ENCODE measurements at places on chromosomes 1 and 21. TPM values are rescaled to one million over a fixed set of nuclear protein-coding genes. Genes with fewer than 3 reads are reported as not detected.

DNA sequence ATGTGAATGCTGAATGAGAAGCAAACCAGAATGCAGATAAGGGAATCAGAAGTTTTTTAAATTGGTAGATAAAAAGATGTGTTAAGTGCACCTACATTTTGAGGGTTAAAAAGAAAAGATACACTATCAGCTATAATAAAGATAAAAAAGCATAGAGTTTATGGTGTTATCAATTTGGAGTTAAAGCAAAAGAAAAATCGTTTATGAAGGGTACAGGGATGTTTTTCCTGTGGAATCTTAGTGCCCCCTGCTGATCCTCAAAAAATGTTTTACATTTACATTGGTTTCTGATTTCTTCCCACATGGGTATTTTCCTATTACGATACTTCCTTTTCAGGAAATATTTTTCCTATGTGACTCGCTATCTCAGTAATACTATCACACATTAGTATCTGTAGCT lies 293.5 kb downstream of the MRPL39 start:
- H3K27me3 ChIP-seq, result no peaks in the 10 kb centered on the region
- no peak for DNase-seq
- no peaks in the 10 kb centered on the region for H3K4me1 ChIP-seq
- no peak overlapping the region for H3K27ac ChIP-seq

GRCh38 chr1:73998348-73998959 lies 199.5 kb downstream of the LRRIQ3 start:
- DNase-seq, result no peak
- H3K27ac ChIP-seq, result no peak overlapping the region
- no peaks in the 10 kb centered on the region for H3K27me3 ChIP-seq
- no peaks in the 10 kb centered on the region for H3K4me1 ChIP-seq

GRCh38 chr1:10674700-10675609 lies 121.5 kb downstream of the CASZ1 start:
- H3K36me3 ChIP-seq, result no peaks in the 10 kb centered on the region
- no peak overlapping the region for H3K4me3 ChIP-seq
- H3K27ac ChIP-seq, result no peak overlapping the region
- no peaks in the 10 kb centered on the region for H3K4me1 ChIP-seq
- DNase-seq, result no peak
- H3K27me3 ChIP-seq, result no peaks in the 10 kb centered on the region

CD244 gene
- total RNA-seq, result 1.3 TPM

DNA sequence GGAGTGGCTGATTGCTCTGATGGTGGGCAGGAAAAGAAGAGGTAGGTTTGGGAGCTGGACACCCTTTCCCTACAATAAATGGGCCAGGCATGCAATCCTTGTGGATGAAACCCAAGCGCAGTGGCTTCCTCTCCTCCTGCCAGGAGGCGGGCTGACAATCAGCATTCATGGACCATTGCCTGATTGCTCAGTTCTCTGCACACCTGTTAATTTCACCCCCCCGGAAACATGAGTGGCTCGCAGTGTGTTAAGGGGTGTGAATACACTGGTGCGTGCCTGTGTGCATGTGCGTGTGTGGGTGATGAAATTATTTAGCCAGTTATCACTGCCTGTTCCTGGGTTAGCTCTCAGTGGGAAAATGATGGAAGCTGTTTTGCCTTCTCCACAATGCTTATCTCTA lies 310.7 kb downstream of the PCP4 start:
- H3K27ac ChIP-seq, result no peak overlapping the region
- H3K27me3 ChIP-seq, result no peaks in the 10 kb centered on the region
- no peaks in the 10 kb centered on the region for H3K36me3 ChIP-seq
- no peaks in the 10 kb centered on the region for H3K4me1 ChIP-seq
- no peak overlapping the region for H3K4me3 ChIP-seq
- no peak for DNase-seq

WARS2 gene
- 10.4 TPM for total RNA-seq

DNA sequence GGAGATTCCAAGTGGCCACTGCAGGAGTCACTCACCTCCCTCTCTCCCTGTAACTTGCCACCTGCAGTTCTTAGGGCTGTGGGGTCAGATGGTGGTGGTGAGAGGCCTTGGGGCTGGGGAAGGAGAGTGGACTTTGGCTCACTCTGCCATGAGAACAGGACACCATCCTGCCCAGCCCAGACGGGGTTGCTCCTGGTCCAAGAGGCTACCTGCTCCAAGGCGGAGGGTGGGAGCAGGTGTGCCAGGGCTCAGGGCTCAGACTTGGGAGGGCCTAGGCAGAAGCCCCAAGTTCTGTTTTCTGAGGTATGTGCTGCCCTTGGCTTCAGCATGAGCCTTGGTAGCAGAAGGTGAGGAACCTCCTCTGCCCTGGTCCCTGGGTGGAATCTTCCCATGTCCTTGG lies 11.4 kb upstream of the KCNC4 start:
- H3K27me3 ChIP-seq, result no peaks in the 10 kb centered on the region
- DNase-seq, result no peak
- no peaks in the 10 kb centered on the region for H3K36me3 ChIP-seq
- H3K4me1 ChIP-seq, result peaks cover 7% of the 10 kb centered on the region
- H3K27ac ChIP-seq, result no peak overlapping the region

DNA sequence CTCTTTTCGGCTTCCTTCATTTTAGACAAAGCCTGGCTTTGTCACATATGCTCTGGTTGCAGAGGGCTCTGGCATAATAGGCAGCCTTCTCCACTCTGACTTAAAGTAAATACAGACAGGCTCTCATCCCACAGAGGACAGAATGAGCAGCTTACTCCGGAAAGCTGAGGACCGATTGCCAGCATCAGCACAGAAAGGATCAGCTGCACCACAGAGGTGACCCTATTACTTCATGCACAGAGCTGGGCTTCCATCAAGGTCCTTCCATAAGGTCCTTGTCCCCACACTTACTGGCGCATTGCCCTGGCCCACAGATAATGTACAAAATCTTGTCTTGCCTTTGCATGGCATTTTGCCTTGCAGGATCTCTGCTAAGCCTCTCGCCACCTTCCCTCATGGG lies 67.6 kb downstream of the SEC16B start:
- no peak overlapping the region for H3K4me3 ChIP-seq
- H3K27ac ChIP-seq, result no peak overlapping the region
- no peaks in the 10 kb centered on the region for H3K27me3 ChIP-seq
- H3K4me1 ChIP-seq, result no peaks in the 10 kb centered on the region

OR2M2 gene
- not detected for total RNA-seq

GRCh38 chr1:60866226-60866900 lies 216.0 kb upstream of the NFIA start:
- H3K36me3 ChIP-seq, result no peaks in the 10 kb centered on the region
- no peaks in the 10 kb centered on the region for H3K4me1 ChIP-seq
- no peak for DNase-seq
- no peak overlapping the region for H3K27ac ChIP-seq

GRCh38 chr1:25831569-25832196 lies 11.9 kb downstream of the MTFR1L start:
- no peaks in the 10 kb centered on the region for H3K27me3 ChIP-seq
- no peak overlapping the region for H3K4me3 ChIP-seq
- DNase-seq, result no peak
- H3K36me3 ChIP-seq, result peaks cover 9% of the 10 kb centered on the region
- peak overlapping the region; percentile 38 for H3K27ac ChIP-seq

CNIH3 gene
- 2.0 TPM for total RNA-seq

DNA sequence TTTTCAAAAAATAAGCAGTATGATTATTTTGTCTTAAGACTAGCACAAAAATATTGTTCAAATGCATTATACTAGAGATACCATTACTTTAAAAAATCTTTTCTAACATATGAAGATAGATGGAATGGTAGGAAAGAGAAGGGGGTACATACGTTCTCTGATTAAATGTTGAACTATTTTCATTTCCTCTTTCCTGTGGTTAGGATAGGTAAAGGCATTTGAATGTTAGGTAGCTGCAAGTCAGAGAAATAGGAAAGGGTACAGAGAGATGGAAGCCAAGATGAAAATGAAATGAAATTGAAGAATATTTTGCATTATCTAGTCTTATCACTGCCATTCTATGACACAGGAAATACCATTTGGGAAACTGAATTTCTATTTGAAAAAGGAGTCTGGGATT lies 28.3 kb downstream of the TLCD4 start:
- no peak overlapping the region for H3K27ac ChIP-seq
- no peak for DNase-seq
- H3K36me3 ChIP-seq, result no peaks in the 10 kb centered on the region
- H3K4me1 ChIP-seq, result no peaks in the 10 kb centered on the region

DNA sequence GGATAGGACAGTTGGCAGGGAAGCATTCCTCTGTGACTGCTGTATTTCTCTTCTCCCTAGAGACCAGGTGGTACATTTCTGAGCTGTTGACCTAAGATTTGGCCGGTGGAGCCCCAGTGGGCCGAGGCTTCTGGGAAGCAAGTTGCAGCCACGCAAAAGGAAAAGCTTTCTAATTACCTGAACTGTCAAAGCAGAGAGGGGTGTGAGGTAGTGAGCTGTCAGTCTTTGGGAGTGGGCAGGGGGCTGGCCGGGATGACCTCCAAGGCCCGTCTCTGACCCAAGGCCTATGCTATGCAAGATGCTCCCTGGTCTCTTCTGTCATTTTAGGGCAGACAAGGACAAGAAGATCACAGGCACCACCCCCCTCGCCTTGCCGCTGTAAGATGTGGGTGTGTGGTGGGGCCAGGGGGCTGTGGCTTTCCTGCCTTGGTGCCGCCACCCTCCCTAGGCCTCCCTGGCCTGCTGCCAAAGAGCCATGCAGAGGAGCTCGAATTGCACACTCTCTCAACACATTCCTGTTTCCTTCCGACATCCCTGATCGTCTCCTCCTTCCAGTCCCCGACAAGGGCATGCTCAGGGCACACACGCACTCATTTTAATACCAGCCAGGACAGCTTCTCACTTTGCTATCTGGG lies 7.7 kb downstream of the PADI1 start:
- H3K36me3 ChIP-seq, result no peaks in the 10 kb centered on the region
- H3K27ac ChIP-seq, result no peak overlapping the region
- DNase-seq, result peak; percentile 83
- H3K4me1 ChIP-seq, result peaks cover 27% of the 10 kb centered on the region
- peak overlapping the region; percentile 34 for H3K4me3 ChIP-seq

PRDX6 gene
- 113 TPM for total RNA-seq

NHLH1 gene
- total RNA-seq, result 0.58 TPM

DNA sequence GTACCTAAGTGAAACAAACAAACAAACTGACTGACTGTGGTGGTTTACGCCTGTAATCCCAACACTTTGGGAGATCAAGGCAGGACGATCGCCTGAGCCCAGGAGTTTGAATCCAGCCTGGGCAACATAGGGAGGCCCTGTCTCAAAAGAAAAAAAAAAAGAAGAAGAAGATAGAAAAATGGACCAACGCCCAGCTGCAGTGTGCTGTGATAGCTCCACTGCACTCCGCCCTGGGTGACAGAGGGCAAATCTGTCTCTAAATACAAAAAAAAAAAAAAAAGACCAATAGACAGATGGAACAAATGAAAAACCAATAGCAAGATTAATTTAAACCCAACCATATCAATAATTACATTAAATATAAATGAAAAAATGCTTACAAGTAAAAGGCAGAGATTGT lies 13.9 kb downstream of the AKR7A3 start:
- no peaks in the 10 kb centered on the region for H3K27me3 ChIP-seq
- no peak overlapping the region for H3K4me3 ChIP-seq

HUNK gene
- total RNA-seq, result not detected

DNA sequence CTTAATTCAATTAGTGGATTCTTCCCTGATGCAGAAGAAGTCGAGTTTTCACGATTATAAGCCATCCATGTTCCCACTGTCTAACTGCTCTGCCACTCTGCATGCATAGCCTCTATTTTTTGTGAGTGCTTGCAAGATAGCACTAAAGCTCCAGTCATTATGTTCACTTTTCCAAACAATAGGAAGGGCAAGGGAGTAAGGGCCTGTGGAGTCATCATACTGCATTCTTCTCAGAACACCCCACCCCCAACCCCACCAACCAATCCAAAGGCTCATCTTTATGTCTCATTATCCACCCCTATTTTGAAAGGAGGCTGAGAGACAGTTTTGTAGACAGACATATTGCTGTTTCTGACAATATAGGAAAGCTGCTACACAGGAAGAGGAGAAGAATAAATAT lies 471.7 kb upstream of the ADGRL2 start:
- H3K4me1 ChIP-seq, result no peaks in the 10 kb centered on the region
- H3K27me3 ChIP-seq, result no peaks in the 10 kb centered on the region
- DNase-seq, result no peak
- H3K27ac ChIP-seq, result no peak overlapping the region
- no peak overlapping the region for H3K4me3 ChIP-seq

SLAMF6 gene
- 17.8 TPM for total RNA-seq

- H3K36me3 ChIP-seq, result no peaks in the 10 kb centered on the region
- H3K4me1 ChIP-seq, result peaks cover 16% of the 10 kb centered on the region
- no peak for DNase-seq
- H3K4me3 ChIP-seq, result peak overlapping the region; percentile 90
- peak overlapping the region; percentile 84 for H3K27ac ChIP-seq
- no peaks in the 10 kb centered on the region for H3K27me3 ChIP-seq
These were observed 594 bp downstream of the LUZP1 start for GRCh38 chr1:23168079-23168444.

PLPPR4 gene
- total RNA-seq, result not detected

HYI gene
- total RNA-seq, result 22.3 TPM

KLHDC7A gene
- total RNA-seq, result 0.15 TPM

- H3K4me1 ChIP-seq, result peaks cover 19% of the 10 kb centered on the region
- no peak for DNase-seq
- peak overlapping the region; percentile 99 for H3K27ac ChIP-seq
- H3K4me3 ChIP-seq, result peak overlapping the region; percentile 93
These were observed 1.1 kb downstream of the USP48 start for GRCh38 chr1:21781815-21782348.

- no peaks in the 10 kb centered on the region for H3K36me3 ChIP-seq
- H3K4me1 ChIP-seq, result no peaks in the 10 kb centered on the region
- no peak overlapping the region for H3K4me3 ChIP-seq
- H3K27me3 ChIP-seq, result no peaks in the 10 kb centered on the region
These were observed 398.7 kb downstream of the PLPP3 start for GRCh38 chr1:56180520-56181190.

DNA sequence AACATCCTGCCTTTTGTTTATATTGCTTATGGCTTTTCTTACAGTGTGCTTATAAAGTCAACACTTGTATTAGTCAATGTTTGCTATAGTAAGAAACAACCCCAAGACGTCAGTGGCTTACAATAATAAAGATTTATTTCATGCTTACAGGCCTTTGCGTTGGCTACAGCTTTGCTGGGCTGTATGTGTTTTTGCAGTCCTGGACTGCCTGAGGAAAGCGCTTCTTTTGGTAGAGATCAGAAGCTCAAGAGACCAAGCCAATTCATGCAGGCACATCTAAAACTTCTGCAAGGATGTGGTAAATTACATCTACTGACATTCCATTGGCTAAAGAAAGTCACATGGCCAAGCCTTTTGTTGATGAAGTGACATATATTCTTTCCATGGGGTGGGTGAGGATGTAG lies 17.5 kb upstream of the PRKAA2 start:
- no peak overlapping the region for H3K27ac ChIP-seq
- H3K4me3 ChIP-seq, result no peak overlapping the region
- no peaks in the 10 kb centered on the region for H3K27me3 ChIP-seq
- no peak for DNase-seq
- H3K36me3 ChIP-seq, result no peaks in the 10 kb centered on the region
- H3K4me1 ChIP-seq, result no peaks in the 10 kb centered on the region

LCE2A gene
- total RNA-seq, result not detected
